Pancreas (tissue), 10 donors: ENCODE measurements at places on chromosomes 4 and X. TPM values are rescaled to one million over a fixed set of nuclear protein-coding genes. Genes with fewer than 3 reads are reported as not detected.

NAAA gene
- polyA plus RNA-seq = 9.7 TPM

ANXA3 gene
- polyA plus RNA-seq = 64.8 TPM

HSD17B13 gene
- polyA plus RNA-seq = 0.75 TPM

REPS2 gene
- polyA plus RNA-seq = 7.1 TPM

NEIL3 gene
- not detected for polyA plus RNA-seq

NXF2B gene
- polyA plus RNA-seq = 0.23 TPM

FGFBP2 gene
- 0.34 TPM for polyA plus RNA-seq

FAM53A gene
- polyA plus RNA-seq = 2.4 TPM

RCHY1 gene
- 14.6 TPM for polyA plus RNA-seq

ALB gene
- 179 TPM for polyA plus RNA-seq

RTL5 gene
- polyA plus RNA-seq = 8.6 TPM

SLC35A2 gene
- polyA plus RNA-seq = 16.0 TPM

ADGRL3 gene
- 0.08 TPM for polyA plus RNA-seq

CD99L2 gene
- polyA plus RNA-seq = 17.7 TPM

ASB9 gene
- polyA plus RNA-seq = 41.7 TPM

DOCK11 gene
- 2.8 TPM for polyA plus RNA-seq

EDNRA gene
- polyA plus RNA-seq = 0.23 TPM

CCDC160 gene
- polyA plus RNA-seq = 0.53 TPM

STIM2 gene
- 9.9 TPM for polyA plus RNA-seq

ZMAT1 gene
- polyA plus RNA-seq = 11.7 TPM

TENM3 gene
- 0.99 TPM for polyA plus RNA-seq

DAPP1 gene
- polyA plus RNA-seq = 0.19 TPM

IRS4 gene
- polyA plus RNA-seq = not detected

FRMD7 gene
- not detected for polyA plus RNA-seq

ANXA10 gene
- polyA plus RNA-seq = 3.5 TPM

PDE5A gene
- 5.8 TPM for polyA plus RNA-seq

PDLIM3 gene
- 30.6 TPM for polyA plus RNA-seq

YIPF6 gene
- polyA plus RNA-seq = 13.5 TPM

IKBKG gene
- 25.2 TPM for polyA plus RNA-seq

TADA2B gene
- 11.0 TPM for polyA plus RNA-seq

UGT2A1 gene
- not detected for polyA plus RNA-seq

NXF2 gene
- 0.11 TPM for polyA plus RNA-seq

CXCL13 gene
- 0.47 TPM for polyA plus RNA-seq

CMC4 gene
- polyA plus RNA-seq = 16.6 TPM

CD38 gene
- 0.56 TPM for polyA plus RNA-seq
